ENCODE measurements at places on chromosomes 3 and 15.
A peak's percentile ranks its signal among the peaks of the same experiment; 100 is the strongest.

DNA sequence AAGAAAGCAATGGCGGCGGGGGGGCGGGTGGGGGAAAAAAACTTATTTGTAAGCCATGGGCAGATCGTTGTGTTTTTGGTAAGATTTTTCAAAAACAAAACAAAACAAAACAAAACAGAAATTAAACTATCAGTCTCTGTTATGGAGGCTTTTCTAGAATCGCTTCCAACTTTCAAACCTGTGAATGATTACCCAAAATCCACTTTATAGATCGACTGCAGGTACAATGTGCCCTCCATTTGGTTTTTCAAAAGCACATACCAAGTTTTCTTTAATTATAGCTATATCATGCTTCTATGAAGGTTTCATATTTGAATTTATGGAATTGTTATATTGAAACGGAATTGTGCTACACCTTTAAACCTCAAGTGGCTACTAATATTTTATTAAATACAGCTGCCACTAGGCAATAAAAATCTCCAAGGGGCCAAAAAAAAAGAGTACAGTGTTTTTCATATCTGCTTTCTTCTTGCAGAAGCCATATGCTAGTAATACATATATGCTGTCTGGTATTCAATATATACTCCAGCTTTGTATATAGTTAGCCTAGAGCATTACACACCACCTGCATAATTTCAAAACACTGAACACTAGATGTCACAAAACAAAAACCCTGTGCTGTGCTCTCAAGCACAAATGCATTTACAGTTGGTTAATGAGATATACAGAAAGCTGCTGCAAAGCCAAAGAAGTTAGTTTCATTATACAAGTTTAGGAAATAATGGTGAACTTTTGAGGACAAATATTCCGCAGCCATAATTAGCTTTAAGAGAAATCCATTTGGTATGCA lies 683.8 kb upstream of the NR2F2 start:
- DNase-seq, result no peak

- DNase-seq, result peak; percentile 82
These were observed 130.3 kb downstream of the GHSR start for GRCh38 chr3:172317984-172318383.

DNA sequence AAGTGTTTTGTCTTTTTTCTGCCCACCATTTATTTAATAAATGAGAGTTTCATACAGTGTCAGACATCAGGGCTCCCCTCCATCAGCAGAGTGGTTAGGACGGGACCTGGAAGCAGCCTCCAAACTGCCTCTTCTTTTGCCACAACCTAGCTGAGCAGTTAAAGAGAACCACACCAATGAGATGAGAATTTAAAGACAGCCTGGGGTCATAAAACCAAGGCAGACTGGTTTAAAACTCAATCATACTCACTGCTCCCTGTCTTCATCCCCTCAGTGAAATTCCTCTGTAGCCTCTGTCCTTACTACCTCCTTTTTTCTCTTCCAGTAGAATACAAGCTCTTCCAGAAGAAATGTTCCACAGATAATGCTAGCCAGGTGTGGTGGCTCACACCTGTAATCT lies 78.7 kb downstream of the WWTR1 start:
- no peak for DNase-seq

- no peak for DNase-seq
These were observed 25.7 kb upstream of the PTX3 start for GRCh38 chr3:157410945-157411344.

GRCh38 chr15:85858586-85859375 lies 64.1 kb upstream of the KLHL25 start:
- DNase-seq, result peak; percentile 88
